ENCODE measurements at places on chromosomes 1 and 21.
A peak's percentile ranks its signal among the peaks of the same experiment; 100 is the strongest.

- DNase-seq: no peak
Measured at GRCh38 chr1:209404577-209404976, 178.9 kb upstream of the CAMK1G start.

- DNase-seq: no peak
Measured at GRCh38 chr1:69459244-69459643, 108.5 kb upstream of the LRRC7 start.

DNA sequence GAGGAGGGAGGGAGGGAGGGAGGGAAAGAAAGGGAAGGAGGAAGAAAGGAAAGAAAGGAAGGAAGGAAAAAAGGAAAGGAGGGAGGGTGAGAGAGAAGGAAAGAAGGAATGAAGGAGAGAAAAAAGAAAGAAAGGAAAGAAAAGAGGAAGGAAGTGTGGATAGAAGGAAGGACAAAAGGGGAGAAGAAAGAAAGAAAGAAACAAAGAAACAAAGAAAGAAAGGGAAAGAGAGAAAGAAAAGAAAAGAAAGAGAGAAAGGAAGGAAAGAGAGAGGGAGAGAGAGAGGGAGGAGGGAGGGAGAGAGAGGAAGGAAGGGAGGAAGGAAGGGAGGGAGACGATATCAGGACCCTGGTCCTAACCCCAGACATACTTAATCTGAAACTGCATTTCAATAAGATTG, 146.2 kb upstream of the ZC3H11B start:
- DNase-seq: no peak

DNA sequence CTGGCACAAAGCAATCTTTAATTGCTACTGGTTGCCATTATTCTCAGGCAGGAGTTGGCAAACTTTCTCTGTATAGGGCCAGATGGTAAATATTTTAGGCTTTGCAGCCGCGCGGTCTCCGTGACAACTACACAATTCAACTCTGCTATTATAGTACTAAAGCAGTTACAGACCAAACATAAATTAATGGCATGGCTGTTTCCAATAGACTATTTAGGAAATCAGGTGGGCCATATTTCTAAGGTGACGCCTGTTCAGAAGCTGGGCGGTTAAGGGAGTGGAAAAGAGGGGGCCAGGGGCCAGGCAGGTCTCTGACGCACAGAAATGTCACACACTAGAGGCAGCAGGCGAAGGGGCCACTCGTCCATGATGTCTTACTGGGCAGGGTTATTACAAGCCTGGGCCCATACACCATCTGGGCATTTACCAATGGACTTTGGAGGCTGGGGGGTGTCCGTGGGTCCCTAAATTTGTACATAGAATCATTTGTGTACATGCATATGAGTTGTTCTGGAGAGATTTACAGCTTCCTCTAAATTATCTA, 80.1 kb downstream of the STUM start:
- no peak for DNase-seq

- no peak for DNase-seq
Measured at GRCh38 chr1:186925881-186926669, 97.3 kb downstream of the PLA2G4A start.

GRCh38 chr1:59143133-59143487, 153.8 kb upstream of the FGGY start:
- peak; percentile 89 for DNase-seq

DNA sequence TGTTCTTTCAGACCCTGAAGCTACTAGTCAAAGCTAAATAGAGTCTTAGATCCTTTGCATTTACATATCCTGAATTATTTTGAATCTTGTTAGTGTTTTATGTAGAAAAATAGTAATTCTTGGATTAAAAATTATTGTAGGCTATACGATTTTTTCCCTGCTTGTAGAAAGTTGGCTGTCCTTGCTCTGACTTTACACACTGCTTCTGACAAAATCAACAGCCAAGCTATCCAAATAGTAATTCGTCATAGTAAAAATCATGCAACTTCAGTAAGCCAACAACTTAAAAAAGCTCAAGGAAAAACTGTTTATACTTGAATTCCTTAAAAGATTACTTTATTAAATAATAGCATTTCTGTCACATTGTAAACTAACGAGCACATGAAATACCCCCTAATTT, 7.5 kb upstream of the KRTAP23-1 start:
- no peak for DNase-seq

DNA sequence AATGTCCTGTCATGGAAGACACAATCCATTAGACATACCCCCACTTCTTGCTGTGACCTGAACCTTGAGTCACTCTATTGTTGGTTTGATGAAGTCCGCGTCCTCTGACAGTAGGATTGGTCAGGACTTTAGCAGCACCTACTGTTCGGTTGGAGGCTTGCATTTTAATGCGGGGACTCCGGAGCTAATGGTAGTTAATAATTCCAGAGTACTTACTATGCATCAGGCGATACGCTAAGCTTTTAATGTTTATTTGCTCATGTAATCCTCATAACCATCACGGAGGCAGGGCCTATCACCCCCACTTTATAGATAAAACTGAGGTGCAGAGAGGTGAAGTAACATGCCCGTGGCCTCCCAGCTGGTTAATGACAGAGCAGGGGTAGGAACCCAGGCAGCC, 7.9 kb upstream of the ELF3 start:
- no peak for DNase-seq

GRCh38 chr1:184116287-184116686, 64.8 kb downstream of the TSEN15 start:
- DNase-seq: no peak

DNA sequence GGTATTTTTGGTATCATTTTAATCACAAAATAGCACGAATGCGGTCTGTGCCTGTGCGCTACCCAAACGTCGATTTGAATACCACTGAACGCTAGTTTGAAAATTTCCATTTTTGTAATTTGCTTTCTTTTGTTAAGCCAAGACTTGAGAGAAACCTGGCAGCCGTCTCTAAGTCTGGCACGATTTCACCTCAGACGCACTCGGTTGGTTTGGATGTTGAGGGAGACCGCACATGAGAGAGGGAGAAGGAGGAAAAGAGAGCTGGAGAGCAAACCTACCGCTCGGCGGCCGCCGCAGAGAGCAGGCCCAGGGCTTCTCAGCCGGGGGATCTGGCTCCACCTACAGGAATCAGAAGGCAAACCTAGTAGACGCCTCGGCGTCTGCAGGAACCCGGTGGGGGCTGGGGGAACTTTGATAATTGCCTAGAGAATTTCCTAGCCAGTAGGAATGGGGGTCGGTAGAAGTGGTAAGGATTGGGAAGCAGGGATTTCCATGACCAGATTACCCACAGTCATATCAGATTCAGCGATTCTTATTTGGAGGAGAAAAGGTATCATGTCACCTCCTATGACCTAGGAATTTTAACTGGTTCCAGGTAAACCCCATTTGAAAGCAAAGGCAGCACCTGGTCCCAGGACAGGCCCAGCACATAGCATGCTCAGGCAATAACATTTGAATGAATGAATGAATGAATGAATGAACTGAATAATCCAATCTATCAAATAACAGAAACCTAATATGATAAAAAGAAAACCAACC, 83.2 kb downstream of the TM2D1 start:
- no peak for DNase-seq

DNA sequence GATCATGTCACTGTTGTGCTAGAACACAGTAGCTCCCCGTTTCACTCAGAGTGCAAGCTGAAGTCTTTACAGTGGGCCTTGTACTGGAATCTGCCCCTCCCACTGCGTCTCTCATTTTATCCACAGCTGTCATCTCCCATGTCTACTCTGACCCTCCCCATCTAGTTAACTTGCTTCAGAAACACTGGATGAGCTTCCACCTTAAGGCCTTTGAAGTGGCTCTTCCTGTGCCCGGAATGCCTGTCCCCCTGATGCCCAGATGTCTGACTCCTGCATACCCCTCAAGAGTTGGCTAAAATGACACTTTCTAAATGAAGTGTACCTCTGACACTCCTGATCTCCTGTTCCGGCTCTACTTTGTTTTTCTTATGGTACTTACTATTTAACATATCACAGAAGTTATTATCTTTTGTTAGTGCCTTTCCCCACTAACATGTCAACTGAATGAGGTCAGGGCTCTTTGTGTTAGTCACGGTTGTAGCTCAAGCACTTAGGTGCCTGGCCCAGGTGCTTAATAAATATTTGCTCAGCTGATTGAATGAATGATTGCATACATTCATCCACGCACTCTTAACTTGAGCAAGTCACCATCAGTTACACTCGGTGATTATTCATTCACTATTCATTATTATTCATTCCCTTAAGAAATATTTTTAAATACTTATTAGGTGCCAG, 13.3 kb downstream of the ARV1 start:
- DNase-seq: no peak

- DNase-seq: no peak
Measured at GRCh38 chr21:44657635-44658540, at the start of gene KRTAP12-3. Gene KRTAP12-3, plus strand, starts transcription at chr21:44657932. Its CDS starts 48 bp downstream, at chr21:44657980.

GRCh38 chr1:224287714-224288113, 42.3 kb downstream of the NVL start:
- no peak for DNase-seq

DNA sequence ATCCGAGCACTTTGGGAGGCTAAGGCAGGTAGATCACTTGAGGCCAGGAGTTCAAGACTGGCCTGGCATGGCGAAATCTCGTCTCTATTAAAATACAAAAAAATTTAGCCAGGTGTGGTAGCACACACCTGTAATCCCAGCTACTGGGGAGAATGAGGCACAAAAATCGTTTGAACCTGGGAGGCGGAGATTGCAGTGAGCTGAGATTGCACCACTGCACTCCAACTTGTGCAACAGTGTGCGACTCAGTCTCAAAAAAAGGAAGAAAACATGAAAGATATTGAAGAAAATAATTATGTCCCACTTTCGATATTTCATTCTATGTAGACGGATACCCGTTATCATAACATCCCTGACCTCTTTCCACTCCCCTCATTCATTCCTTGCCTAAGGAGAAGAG, 19.2 kb downstream of the TUT4 start:
- no peak for DNase-seq

GRCh38 chr1:46612937-46613660, 3.5 kb downstream of the MOB3C start:
- no peak for DNase-seq

DNA sequence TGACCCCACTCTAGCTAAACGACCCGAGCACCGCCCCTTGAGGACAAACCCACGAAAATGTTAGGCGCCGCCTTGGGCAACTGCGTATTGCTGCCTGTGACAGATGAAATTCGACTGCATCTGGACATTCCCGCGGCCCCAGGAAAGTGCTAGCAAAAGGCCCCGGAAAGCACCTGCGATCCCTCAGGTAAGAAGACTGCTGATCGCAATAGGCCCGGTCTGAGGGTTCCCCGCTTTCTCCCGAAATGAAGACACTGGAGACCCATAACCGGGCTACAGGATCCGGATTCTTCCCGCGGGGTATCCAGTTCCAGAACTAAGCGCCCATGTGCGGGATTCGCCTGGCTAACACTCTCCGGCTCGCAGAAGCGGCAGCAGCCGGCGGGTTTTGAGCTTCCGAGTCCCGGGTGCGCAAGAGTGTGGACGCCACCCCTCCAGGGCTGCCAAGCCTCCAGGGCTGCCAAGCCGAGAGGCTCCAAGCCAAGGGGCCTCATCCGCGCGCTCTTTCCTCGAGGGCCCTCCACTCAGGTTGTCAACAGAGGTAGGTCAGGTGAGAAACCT, 157.9 kb upstream of the NBPF11 start:
- no peak for DNase-seq

- DNase-seq: no peak
Measured at GRCh38 chr1:213417225-213417820, 366.3 kb downstream of the RPS6KC1 start.

DNA sequence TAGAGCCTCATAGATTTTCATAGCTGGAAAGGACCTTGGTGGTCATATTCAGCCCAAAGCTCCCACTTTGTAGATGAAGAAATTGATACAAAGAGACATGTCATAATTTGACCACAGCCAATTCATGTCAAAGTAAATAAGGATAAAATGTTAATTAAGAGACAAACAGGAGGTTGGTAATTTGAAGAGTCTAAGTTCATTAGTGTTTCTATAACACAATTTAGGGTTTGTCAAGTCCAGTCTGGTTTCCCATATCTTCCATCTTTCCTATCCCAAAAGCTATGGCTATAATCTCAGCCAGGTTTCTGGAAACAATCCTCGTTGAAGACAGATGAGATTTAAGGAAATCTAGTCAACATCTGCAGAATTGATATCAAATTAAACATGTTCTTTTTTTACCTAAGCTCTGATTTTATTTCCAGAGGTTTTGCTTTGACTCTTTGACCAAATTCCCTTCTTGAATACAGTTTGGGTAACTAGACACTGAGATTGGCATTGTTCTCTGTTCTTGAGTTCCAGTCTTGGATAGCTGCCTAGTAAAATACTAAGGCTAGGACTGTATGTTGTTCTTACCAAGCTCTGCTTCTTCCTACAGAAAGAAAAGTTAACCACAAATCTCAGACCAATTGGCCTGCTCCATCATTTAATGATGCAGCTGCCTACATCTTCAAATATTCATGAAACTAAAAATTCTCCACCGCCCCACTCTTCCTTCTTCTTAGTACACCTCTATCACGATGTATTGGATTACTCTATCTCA, 62.0 kb downstream of the SLC44A5 start:
- no peak for DNase-seq

- no peak for DNase-seq
Measured at GRCh38 chr1:213231795-213232231, 180.8 kb downstream of the RPS6KC1 start.

GRCh38 chr1:57101209-57101608, 135.4 kb upstream of the C8B start:
- no peak for DNase-seq

GRCh38 chr1:163084330-163084729, 15.2 kb downstream of the RGS4 start:
- no peak for DNase-seq

GRCh38 chr21:42532466-42533181, 19.0 kb downstream of the SLC37A1 start:
- no peak for DNase-seq

GRCh38 chr1:110384581-110385321, 6.1 kb downstream of the SLC16A4 start:
- DNase-seq: no peak

DNA sequence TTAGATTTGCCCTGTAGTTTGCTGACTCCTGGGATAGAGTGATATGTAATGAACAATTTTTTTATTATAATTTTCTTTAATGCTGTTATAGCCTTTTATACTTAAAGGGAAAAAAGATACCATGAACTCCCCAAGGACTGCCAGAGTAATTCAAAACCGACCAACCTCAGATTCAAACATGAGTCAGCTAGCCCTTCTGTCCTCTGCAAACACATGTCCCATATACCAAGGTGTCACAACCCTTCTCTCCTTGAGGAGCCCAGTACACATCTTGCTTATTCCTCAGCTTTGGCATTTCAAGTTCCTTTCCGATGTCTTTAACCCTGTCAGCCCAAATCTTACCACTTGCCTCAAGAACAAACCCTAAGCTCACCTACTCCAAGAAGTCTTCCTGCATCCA, 184.9 kb downstream of the KCNH1 start:
- DNase-seq: no peak

Measured in SW 1271 (cell line).